ENCODE measurements at places on chromosomes 13 and 19.

DNA sequence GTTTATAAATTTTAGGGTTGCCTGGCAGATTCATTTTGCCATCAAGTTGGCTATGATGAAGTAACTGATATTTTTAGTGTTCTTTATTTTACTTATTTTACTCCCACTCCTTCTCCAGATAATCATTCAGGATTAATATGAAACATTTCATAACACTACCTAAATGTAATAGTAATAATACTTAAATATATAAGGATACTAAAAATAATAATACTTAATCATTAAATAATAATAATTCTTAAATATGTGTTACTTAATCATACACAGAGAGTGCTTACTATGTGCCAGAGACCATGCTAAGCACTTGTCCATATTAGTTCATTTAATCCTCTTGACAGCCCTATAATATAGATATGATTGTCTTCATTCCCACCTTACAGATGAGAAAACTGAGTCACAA lies 23.0 kb upstream of the OXGR1 start:
- no peak for DNase-seq

GRCh38 chr19:42985588-42985987 lies 40.7 kb downstream of the PSG11 start:
- no peak for DNase-seq

DNA sequence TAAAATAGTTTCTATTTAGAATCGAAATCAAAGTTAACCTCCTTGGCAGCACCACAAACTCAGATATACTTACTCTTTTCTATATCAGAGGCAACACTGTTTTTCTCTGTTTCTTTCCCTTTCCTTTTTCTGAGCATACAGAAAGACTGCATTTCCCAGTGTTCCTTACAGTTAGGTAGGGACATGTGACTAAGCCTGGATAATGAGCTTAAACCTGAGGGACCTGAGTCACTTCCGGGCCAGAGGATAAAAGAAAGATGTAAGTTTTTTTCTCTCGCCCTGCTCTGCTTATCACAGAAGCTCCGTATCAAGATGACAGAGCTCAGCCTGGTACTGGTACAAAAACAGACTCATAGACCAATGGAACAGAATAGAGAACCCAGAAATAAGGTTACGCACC lies 531.9 kb downstream of the KLF12 start:
- DNase-seq: no peak

GRCh38 chr13:80814541-80814940 lies 473.6 kb upstream of the SPRY2 start:
- no peak for DNase-seq

DNA sequence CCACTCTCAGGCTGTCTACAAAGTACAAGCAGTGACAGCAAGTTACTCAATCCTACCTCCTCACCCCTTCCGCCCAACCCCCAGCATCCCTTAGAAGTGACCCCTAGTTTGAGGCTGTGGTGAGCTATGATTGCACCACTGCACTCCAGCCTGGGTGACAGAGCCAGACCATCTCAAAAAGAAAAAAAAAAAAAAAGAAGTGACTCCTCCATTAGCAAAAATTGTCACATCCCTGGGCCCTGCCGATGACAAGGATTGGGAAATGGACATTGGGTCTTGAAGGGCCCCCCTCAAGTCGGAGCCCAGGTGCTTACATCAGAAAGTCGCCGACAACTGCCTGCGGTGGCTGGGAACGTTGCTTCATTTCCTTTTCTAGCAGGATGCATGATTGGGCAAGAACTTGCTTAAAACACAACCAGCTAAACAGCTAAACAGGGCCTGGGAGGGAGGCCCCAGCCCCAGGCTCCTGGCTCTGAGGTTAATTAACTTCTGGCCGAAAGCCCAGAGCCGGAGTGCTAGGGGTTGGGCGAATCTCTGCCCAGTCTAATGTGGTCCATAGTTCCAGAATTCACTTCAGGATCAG lies 15.3 kb downstream of the RAB3D start:
- DNase-seq: peak; percentile 84

GRCh38 chr19:36528921-36529518 lies 949 bp upstream of the ZNF260 start:
- DNase-seq: peak; percentile 18

- no peak for DNase-seq
Measured at GRCh38 chr19:40416918-40417642, 3.9 kb upstream of the PRX start.

GRCh38 chr19:39046037-39046821 lies 13.9 kb upstream of the FBXO27 start:
- DNase-seq: no peak

DNA sequence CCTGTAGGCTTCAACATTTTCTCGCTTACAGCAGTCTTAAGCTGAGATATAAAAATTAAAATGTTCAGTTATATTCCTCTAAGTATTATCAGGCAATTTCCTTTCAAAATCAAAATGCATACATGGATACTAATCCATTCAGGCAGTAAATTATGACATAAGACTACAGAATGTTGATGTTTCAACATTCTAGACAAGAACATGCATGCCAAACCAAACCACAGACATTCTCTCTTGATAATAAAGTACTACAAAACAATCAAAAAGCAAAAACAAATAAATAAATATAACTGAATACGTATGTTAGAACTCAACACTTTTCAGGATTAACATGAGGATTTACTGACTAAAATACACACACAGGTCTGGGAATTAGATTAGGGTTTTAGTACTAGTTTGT lies 7.7 kb downstream of the DIS3 start:
- DNase-seq: no peak

- no peak for DNase-seq
Measured at GRCh38 chr13:25778808-25779305, 273.0 kb downstream of the SHISA2 start.

- no peak for DNase-seq
Measured at GRCh38 chr19:33622505-33622808, 704 bp downstream of the CHST8 start.

DNA sequence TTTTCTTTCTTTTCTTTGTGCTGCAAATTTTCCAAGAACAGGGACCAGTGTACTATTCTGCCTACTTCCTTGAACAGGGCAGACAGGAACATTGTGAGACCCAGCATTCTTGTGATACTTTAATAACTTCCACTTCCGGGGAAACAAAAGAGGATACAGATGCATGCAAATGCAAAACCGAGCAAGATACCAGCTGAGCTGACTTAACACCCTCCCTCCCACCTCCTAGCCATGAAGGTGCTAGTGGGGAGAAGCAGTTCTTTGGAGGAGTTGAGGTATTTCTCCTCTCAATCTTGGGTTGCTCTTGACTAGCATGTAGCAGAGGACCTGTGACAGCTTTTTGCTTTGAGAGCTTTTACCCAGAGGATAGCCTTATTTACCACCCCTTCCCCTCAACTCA lies 111.2 kb downstream of the KLF5 start:
- no peak for DNase-seq

- DNase-seq: no peak
Measured at GRCh38 chr13:86986448-86986847, 684.7 kb upstream of the SLITRK5 start.

DNA sequence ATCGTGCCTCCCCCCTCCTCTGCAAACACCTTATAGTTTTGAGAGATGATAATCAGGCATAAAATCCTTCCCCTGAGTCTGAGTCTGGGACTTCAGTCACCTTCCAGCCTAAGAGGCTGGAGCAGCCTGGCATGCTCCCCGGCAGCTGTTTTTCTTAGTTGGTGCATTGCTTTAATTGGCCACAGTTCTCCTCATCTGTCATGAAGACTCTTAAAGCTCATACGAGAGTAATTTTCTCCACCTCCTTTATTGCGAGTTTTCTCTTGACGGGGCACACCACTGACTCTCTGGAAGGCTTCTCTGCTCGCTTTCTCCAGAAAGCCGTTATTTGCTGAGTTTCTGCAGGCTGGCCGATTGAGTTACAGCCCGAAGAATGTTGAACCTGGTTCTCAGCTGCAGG lies 310.5 kb downstream of the ATP8A2 start:
- DNase-seq: no peak

DNA sequence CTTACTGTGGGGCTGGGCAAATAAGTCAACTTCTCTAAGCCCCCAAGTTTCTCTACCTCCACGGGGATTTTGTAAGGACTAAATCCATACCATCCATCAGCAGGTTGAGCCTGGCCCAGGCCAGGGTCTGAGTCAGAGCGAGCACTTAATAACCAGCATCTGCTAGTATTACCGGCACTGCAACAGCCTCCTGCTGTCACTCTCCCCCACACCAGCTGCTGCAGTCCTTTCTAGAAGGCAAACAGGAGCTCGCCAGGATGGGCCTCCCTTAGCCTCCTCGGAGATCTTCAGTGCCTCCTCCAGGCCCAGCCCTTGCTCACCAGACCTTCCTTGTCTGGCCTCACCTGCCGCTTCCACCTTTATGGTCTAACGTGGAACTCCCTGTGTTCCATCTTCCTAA lies 3.2 kb downstream of the NAPA start:
- DNase-seq: peak; percentile 59

DNA sequence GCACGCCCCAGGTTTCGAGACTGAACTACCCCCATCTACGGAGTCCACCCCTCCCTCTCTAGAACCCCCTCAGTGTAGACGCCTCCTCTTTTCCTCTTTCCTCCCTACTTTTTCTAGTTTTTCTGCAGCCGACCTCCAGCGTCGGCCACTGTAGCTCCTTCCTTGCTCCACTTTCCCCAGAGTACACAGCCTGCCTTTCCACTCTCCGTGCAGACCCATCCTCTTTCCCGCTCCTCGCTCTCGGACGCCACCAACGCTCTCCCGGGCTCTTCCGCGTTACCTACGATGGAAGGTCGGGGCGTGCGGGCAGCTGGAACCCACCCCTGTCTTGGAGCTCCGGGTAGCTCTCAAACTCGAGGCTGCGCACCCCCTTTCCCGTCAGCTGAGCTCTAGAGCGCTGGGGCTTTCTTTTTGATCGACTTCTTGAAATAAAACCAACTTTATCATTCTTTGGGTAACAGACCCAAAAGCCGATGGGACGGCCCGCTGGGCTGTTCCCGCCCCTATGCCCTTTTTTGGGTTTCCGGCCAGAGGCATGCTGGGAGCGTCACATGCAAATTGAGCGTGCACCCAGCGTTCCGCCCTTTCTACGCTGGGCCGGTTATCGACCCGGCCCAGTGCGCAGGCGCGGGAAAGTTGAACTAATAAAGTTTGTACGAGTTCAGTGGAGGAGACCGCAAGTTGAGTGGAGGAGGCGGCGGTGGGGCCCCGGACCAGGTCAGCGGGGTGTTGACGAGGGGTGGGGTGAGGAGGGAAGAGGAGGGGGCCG lies at the start of the genes BCL2L12 and IRF3:
Gene BCL2L12 (plus strand): TSS at position 583 of the 769 bp plus-strand sequence. CDS start 760 bp downstream, outside the sequence.
Gene IRF3 (minus strand): TSS at position 507 of the 769 bp plus-strand sequence. CDS start 1,019 bp downstream, outside the sequence.
- DNase-seq: peak; percentile 99

DNA sequence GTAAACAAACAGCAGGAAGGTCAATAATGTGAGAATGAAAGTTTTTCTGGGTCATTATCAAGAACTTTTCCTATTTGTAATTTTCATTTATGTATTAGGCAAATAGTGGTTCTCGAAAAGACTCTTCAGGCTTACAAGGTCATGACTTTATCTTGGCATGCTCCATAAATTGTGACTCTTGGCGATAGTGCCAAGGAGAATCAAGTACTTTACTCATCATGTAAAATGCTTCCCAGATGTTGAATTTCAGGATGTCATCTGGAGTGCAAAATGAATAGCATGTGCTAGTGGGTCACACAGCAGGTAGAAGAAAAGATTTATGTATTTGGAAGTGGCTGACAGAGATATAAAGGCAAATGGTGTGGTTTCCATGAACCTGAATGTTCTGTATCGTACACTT lies 1492.7 kb upstream of the PCDH20 start:
- no peak for DNase-seq

DNA sequence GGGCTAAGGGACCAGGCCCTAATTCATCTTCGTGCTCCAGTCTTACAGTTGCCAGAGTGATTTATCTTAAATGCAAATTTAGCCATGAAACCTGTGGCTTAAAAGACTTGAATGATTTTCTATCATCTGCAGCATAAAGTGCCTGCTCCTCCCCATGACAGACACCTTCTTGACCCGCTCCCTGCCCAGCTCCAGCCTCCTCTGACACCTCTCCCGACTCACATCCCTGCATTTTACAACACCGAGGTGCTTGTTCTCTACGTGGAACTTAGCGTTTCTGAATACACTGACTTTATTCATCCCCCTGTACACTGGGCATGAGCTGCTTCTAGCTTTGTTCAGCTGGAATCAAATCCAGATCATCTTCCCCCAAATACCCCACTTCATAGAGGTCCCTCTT lies 128.7 kb upstream of the MYO16 start:
- no peak for DNase-seq

DNA sequence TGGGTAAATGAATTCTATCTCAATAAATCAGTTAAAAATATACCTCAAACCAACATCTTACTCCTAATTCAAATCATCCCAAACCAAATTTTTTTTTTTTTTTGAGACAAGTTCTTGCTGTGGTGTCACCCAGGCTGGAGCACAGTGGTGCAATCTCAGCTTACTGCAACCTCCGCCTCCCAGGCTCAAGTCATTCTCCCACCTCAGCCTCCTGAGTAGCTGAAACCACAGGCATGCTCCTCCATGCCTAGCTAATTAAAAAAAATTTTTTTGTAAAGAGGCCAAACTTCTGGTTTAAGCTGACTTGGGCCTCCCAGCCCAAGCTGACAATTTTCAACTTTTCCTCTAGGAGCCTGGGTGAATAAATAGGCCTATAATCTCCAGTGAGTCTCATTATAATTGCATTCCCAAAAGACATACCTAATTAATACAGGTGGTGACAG lies 22.1 kb upstream of the OLFM2 start:
- no peak for DNase-seq

- no peak for DNase-seq
Measured at GRCh38 chr13:91162180-91162579, 185.3 kb upstream of the MIR17HG start.

GRCh38 chr13:71493189-71493588 lies 373.8 kb downstream of the DACH1 start:
- DNase-seq: no peak

- peak; percentile 67 for DNase-seq
Measured at GRCh38 chr13:20424949-20425348, 100.7 kb downstream of the CRYL1 start.

DNA sequence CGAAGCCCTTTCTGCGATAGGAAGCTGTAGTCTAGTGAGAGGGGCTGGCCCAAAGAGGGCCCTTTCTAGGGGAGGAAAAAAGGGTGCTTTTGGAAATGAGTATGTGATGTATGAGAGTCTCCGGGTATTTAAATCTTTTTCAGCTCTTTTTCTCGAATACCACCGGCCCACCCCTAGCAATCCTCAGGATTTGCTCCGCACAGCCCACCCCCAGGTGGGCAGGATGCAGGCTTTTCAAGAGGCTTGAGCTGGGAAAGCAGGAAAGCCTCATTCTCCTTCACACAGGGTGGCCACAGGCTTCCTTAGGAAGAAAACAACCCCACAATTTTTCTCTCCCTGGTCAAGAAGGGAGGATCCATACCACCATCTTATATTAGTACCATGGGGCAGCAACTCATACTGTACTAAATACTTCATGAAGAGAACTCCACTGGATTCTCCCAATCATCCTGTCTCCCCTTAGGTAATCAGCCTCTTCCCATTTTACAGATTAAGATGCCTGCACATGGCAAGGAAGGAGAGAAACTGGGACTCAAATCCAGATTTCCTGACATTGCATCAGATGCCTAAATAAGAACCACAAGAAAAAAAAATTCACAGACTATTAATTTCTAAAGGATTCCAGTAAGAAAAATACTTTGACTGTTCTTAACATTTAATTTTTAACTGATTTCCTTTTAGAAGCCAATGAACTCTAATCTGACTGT lies 84.4 kb downstream of the STK24 start:
- DNase-seq: no peak

- DNase-seq: no peak
Measured at GRCh38 chr13:100266026-100266425, 177.1 kb downstream of the PCCA start.

GRCh38 chr13:67844574-67844973 lies 614.4 kb upstream of the PCDH9 start:
- DNase-seq: no peak
